ENCODE measurements at places on chromosomes 12 and 14. TPM values are rescaled to one million over a fixed set of nuclear protein-coding genes. Genes with fewer than 3 reads are reported as not detected.

Gene CLEC2A
- total RNA-seq, result not detected

Gene KRT82
- not detected for total RNA-seq

Gene TSHR
- total RNA-seq, result not detected

Gene IRF2BPL
- 42.8 TPM for total RNA-seq

Gene NELL2
- total RNA-seq, result 0.50 TPM

Gene INHBE
- total RNA-seq, result not detected

Gene RAB5B
- 128 TPM for total RNA-seq

Gene VWF
- total RNA-seq, result 275 TPM

Gene PLEK2
- not detected for total RNA-seq

Gene IFNG-AS1
- not detected for total RNA-seq

- DNase-seq, result no peak
Measured at GRCh38 chr14:63555572-63555971, 12.4 kb upstream of the PPP2R5E start.

GRCh38 chr12:2261708-2262107, 208.9 kb downstream of the CACNA1C start:
- DNase-seq, result no peak

GRCh38 chr14:76955575-76956315, 72.8 kb downstream of the IRF2BPL start:
- DNase-seq, result peak; percentile 48

GRCh38 chr12:47935184-47935583, 28.2 kb upstream of the TMEM106C start:
- peak; percentile 79 for DNase-seq

DNA sequence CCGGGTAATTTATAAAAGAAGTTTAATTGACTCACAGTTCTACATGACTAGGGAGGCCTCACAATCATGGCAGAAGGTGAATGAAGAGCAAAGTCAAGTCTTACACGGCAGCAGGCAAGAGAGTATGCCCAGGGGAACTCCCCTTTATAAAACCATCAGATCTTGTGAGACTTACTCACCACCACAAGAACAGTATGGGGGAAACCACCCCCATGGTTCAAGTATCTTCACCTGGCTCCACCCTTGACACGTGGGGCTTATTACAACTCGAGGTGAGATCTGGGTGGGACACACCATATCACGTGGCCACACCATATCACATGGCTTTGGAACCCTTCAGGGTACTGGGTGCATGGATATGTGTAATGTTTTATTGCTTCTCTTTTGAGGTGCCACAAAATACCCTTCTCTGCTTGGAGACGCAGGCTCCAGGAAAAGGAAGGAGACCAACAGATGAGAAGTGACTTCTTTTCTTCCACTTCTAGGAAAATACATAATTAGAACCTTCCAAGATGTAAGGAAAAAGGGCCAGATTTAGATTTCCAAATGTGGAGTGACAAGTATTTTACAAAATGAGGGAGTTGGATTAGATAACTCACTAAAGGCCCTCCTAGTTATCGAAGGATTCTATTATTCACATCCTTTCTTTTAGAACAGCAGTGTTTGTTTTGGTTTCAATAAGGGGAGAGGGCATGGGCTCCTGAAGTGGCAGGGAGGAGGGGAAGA, 33.1 kb upstream of the ETFBKMT start:
- no peak for DNase-seq

DNA sequence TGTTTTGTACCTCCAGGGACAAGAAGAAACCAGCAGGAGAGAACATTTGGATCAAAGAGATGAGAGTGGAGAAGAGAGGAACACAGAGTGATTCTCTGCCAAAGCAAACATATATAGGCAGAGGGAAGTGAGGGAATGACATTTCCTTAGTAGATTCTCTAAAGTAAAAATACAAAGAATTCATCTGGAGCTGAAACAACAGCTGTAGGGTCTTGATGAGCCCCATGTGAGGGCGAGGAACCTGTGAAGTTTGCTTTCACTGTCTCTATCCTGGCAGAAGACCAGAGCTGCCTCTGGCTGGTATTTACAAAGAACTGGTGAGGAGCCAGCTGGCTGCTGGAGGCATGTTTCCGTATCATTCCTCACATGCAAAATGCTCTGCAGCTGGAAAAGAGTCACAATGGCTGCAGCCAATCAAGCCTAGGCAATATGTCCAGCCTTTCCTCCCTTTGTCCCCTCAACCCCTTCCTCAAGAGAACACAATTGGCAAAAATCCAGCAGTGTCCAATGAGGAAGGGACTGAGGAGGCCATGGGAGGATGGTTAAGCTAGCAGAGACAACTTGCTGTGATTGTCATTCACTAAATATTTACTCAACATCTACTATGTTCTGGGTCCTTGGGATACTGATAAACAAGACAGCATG, 122.5 kb downstream of the PHLDA1 start:
- DNase-seq, result peak; percentile 86

DNA sequence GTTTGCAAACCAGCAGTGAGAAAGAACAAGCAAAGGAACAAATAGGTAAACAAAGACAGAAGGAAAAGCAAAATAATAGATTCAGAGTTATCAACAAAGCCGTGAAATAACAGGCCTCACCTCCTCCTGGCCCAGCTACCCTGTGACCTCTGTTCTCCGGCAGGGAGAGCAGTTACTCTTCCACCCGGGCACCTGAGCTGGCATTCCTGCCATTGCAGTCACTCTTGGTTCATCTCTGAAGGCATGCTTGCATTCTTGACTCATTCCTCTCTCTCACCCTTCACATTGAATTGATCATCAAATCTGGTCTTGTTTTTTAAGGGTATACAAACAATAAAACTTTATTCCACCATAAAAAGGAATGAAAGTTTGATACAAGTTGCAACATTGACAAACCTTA, 95.1 kb downstream of the TTC8 start:
- no peak for DNase-seq

- no peak for DNase-seq
Measured at GRCh38 chr12:127619869-127620734, 646.9 kb upstream of the TMEM132C start.

GRCh38 chr12:113260127-113260526, 38.9 kb downstream of the TPCN1 start:
- no peak for DNase-seq

- no peak for DNase-seq
Measured at GRCh38 chr12:9829483-9829882, 2.2 kb downstream of the KLRF1 start.

GRCh38 chr12:91053951-91054715, 3.7 kb downstream of the KERA start:
- no peak for DNase-seq

DNA sequence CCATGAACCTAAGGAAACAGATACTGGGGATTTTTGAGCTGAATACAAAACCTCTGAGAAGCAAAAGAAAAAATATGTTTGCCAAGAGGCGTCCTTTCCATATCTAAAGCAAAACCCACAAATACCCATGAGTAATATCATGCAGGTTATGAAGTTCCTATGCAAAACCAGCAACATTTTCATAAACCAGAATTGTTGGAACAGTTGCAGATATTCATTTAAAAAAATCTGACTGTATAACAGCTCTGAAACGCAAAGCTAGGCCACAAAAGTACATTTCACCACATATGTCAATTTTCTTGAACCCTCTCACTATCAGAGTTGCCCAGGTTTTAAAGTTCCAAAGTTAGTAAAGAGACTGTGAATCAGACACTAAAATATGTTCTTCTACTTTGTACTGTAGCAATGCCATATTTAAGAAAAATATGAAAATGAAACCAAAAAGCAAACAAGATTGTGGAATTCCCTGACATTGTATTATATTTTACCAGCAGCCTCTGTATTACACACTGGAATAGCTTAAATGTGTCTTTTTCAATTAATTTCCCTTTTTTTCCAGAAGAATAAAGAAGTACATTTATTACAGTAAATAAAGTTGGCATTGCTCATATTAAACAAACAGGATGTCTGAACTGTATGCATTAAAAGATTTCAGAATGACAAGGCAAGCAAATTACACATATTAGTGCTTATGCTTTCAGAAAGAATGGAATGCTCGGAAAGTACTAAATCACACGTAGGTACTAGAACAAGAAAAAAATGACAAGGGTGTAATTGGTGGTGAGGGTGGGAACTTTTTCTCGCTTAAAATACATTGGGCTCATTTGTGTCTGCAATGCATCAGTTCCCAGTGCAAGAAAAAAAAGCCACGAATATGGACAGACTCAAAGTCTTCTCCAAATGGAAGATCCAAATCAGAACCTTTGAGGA, 33.6 kb upstream of the HIF1A start:
- DNase-seq, result no peak

GRCh38 chr14:20499108-20499507, 6.2 kb upstream of the RNASE10 start:
- no peak for DNase-seq

DNA sequence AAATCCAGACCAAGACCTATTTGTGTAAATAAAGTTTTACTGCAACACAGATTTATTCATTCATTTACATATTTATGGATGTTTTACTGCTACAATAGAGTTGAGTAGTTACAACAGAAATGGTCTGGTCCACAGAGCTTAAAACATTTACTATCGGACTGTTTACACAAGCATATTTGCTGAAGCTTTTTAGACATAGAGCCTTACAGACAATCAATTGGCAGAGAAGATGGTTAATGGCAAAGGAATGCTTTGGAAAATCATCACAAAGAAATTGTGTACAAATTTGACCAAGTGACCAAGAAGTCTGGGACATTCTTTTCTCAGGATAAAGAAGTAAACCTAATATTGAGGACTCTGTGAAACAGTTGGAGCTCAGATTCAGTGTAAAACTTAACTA, 504.3 kb downstream of the SLC16A7 start:
- DNase-seq, result no peak

GRCh38 chr12:85920324-85920947, 46.3 kb downstream of the NTS start:
- DNase-seq, result no peak

- DNase-seq, result no peak
Measured at GRCh38 chr12:61452076-61452475, 808.1 kb upstream of the USP15 start.

- DNase-seq, result no peak
Measured at GRCh38 chr12:21942377-21942703, 1.1 kb upstream of the ABCC9 start.

DNA sequence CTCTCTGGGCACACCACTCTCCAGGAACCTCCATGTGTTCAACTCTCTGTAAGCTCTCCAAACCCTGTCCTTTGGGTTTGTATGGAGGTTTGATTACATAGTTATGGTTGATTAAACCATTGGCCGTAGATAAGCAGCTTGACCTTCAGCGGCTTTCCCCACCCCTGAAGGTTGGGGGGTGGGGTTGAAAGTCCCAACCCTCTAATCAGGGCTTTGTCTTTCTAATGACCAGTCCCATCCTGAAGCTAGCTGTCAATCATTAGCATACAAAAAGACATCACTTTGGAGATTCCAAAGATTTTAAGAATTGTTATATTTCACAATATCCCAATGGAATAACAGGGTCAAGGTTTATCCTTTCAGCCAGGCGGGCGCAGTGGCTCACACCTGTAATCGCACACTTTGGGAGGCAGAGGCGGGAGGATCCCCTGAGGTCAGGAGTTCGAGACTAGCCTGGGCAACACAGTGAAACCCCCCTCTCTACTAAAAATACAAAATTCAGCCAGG, 8.4 kb downstream of the FAM186A start:
- no peak for DNase-seq

DNA sequence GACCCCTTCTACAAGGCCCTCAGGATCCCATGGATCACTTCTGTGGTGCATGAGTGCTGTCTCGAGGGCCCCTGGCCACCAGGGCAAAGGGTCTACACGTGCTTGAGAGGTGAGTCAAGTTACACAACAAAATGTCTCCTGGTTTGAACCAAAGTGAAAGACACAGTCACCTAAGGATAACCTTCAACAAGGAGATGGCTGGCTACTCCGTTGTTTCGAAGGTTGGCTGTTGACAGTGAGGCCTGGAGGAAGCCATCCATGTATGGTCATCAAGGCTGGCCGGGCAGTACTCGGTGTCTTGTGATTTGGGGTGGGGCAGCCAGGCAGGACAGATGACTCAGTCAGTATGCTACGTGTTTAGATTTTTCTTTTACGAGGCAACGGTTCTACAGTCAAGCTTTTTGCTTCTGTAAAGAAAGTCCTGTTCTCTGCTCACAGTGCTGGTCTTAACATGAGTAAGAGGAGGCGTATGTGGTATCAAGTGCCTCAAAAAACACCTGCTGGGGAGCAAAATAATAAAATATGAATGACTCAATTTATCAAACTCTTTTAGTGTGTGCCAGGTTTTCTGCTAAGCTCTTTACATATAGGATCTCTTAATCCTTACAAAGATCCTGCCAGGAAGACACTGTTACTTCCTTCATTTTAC, 18.0 kb upstream of the NT5DC3 start:
- peak; percentile 41 for DNase-seq

GRCh38 chr14:55434805-55435174, 5.6 kb downstream of the TBPL2 start:
- DNase-seq, result no peak

- DNase-seq, result no peak
Measured at GRCh38 chr14:55253276-55253675, 17.9 kb upstream of the FBXO34 start.

- DNase-seq, result no peak
Measured at GRCh38 chr12:105057174-105057573, 27.1 kb downstream of the ALDH1L2 start.

DNA sequence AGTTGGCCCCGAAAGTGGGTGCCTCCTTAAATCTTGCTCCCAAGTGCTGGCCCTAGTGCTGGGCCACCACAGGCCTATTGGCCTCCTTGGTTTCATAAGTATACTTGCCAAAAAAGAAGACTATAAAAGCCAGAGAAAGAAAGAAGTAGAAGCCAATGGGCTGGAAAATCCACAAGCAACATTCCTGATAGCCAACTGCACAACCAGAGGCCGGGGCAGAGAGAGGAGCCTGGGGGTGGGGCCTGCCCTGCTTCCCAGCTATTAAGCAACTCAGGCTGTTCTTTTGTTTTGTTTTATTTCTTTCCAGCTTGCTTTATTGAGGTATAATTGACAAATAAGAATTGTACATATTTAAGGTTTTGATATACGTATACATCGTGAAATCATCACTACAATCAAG, 177.2 kb upstream of the NTF3 start:
- no peak for DNase-seq

DNA sequence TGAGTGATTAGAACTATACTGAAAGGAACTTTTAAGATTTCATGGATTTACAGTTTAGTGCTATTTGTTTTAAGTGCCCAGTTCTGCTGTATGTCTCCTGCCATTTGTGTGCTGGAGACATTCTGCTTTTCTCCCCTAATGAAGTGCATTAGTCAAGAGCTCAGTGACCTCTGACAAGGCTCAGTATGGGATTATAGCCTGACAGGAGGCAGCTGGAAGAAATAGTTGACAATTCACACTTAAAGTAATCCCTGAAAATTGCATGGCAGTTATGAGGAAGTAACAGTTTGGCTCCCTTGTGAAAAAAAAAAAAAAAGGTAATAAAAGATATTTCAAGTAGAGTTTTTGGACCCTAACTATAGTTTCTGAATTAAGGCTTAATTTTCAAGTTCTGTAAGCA, 70.3 kb downstream of the ALX1 start:
- no peak for DNase-seq

DNA sequence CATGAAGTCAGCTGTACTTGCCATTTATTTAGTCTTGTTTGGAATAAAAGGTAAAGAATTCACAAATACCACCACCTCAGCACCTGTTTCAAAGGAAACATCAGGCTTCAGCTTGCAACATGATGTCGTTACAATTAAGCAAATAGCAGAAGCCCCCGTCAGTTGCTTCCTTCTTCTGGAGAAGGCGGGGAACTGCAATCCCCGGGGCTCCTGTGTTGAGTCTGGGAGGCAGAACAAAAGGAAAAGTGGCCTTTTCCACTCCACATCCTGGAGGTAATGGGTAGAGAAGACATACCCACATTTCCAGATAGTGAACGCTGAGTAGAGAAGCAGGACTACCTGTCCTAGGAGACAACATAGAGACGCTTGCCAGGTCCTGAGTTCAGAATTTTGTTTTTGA, 92.8 kb downstream of the DNAH10 start:
- no peak for DNase-seq

- no peak for DNase-seq
Measured at GRCh38 chr14:62162998-62163589, 400.9 kb downstream of the SNAPC1 start.
